A673 (cell line): ENCODE measurements at places on chromosomes 12 and 14. TPM values are rescaled to one million over a fixed set of nuclear protein-coding genes. Genes with fewer than 3 reads are reported as not detected.

GRCh38 chr14:59281609-59282377, 93.3 kb downstream of the DAAM1 start:
- no peak for DNase-seq
- no peaks in the 10 kb centered on the region for H3K27me3 ChIP-seq
- no peaks in the 10 kb centered on the region for H3K36me3 ChIP-seq

DNA sequence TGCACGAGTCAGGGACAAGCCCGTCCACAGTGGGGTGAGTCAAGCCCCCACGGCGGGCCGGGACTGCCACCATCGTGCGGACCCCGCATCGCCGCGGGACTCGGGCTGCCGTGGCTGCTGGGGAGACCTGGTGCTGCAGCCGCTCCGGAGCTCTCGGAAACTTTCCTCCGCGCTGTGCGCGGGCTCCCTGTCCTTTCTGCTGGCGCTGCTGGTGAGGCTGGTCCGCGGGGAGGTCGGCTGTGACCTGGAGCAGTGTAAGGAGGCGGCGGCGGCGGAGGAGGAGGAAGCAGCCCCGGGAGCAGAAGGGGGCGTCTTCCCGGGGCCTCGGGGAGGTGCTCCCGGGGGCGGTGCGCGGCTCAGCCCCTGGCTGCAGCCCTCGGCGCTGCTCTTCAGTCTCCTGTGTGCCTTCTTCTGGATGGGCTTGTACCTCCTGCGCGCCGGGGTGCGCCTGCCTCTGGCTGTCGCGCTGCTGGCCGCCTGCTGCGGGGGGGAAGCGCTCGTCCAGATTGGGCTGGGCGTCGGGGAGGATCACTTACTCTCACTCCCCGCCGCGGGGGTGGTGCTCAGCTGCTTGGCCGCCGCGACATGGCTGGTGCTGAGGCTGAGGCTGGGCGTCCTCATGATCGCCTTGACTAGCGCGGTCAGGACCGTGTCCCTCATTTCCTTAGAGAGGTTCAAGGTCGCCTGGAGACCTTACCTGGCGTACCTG, 1.1 kb downstream of the PDE3A start:
- H3K27ac ChIP-seq = no peak overlapping the region
- H3K4me3 ChIP-seq = peak overlapping the region; percentile 55
- peak; percentile 49 for DNase-seq
- peaks cover 60% of the 10 kb centered on the region for H3K27me3 ChIP-seq
- H3K4me1 ChIP-seq = peaks cover 4% of the 10 kb centered on the region

DNA sequence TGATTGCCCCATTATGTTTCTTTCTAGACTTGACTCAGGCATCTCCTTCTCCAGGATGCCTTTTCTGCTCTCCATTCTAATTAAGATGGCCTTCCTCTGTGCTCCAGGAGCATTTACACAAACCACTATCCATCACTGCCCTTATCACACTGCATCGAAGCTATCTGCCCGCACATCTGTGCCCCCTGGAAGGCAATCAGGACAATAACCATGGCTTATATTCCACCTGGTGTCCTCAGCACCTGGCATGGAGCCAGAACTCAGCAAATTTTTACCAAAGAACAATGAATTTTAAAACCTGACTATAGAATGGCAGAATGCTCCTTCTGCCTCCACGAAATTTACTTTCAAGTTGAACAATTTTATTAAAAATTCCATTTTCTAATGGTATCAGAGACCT, 465.8 kb downstream of the APAF1 start:
- DNase-seq = no peak
- H3K4me3 ChIP-seq = no peak overlapping the region
- peaks cover 13% of the 10 kb centered on the region for H3K4me1 ChIP-seq

The CCDC60 gene
- not detected in 2 replicates for total RNA-seq

The FLVCR2 gene
- 0.22 and 3.5 TPM in 2 replicates for total RNA-seq

The HEBP1 gene
- total RNA-seq = 26.7 and 28.1 TPM in 2 replicates

The OR4E2 gene
- total RNA-seq = 10.8 and 11.8 TPM in 2 replicates
